Activated CD4-positive, alpha-beta T cell treated with anti-CD3 and anti-CD28 coated beads, Interleukin-2, amount 50 U/mL, for 1 hour (primary cell): ENCODE measurements at places on chromosomes 11 and 22.

- DNase-seq, result no peak
Measured at GRCh38 chr11:19954899-19955298, 205.4 kb downstream of the DBX1 start.

DNA sequence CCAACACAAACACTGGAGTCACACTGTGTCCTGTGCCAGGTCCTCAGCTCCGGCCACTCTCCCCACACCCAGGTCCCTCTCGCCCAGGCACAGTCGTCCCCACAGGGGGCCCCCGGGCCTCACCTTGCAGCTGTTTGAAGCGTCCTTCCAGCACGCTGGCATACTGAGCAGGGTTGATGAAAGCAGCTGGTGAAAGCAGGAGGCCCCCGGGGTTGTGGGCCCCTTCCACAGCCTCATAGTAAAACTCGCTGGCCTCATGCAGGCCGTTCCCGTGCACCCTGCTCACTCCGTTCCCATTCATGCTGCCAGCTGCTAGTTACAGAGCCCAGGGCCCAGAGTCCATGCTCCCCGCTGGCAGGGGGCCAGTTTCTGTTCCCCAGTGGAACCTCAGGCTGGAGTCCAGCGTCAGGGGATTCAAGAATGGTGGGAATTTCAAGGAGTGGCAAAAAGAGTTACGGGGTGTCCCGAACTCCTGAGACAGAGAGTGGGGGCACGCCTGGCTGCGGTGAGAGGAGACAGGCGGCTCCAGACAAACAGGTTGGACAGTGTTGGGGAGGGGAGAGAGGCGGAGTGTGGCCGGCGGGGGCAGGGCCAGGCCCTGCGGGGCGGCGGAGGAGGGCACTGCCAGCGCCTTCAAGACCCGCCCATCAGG is 10.6 kb downstream of the SPTBN2 start:
- DNase-seq, result no peak

- DNase-seq, result no peak
Measured at GRCh38 chr22:22446517-22446916, 62.0 kb downstream of the ZNF280B start.

DNA sequence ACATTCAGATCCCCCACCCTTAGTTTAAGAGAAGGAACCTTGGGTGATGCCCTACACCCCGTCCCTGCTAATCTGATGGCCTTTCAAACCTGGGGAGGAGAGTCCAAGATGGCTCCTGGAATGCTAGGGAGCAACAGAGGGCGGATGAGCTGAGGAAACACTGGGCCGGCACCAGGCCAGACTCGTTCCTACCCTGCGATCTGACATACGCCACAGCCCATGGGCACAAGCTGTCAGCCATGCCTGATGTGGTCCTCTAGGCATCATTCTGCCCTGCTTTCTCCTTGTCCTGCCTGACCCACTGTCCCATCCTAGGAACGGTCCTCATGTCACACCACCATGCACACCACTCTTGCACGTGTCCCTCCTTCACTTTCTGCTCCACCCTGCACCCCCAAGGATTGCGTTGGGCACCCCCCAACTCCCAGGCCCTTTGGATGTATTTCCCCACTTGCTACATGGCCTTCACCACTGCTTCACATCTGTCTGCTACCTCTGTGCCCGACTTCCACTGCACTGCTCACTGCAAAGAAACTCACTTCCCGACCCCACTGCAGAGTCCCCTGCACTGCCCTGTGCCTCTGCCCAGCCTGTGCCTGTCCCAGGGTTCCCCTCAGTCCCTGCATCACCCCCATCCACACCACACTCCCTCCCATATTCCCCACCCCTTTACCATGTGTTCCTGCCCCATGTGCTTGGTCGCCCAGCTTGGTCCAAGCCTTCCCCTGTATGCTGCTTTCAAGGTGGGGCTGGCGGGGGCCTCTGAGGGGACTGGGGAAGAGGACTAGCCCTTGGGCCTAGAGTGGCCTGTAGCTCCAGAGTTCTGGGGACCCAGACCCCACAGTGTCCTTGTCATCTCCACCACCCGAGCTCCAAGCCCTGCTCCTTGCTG is 29.2 kb downstream of the USP35 start:
- DNase-seq, result no peak

- DNase-seq, result no peak
Measured at GRCh38 chr11:128643661-128644317, 50.1 kb upstream of the FLI1 start.

- DNase-seq, result peak; percentile 53
Measured at GRCh38 chr22:42074132-42074811, at the start of gene PHETA2. Gene PHETA2 (plus strand): TSS chr22:42074248. CDS start chr22:42077294, 3,046 bp downstream.

DNA sequence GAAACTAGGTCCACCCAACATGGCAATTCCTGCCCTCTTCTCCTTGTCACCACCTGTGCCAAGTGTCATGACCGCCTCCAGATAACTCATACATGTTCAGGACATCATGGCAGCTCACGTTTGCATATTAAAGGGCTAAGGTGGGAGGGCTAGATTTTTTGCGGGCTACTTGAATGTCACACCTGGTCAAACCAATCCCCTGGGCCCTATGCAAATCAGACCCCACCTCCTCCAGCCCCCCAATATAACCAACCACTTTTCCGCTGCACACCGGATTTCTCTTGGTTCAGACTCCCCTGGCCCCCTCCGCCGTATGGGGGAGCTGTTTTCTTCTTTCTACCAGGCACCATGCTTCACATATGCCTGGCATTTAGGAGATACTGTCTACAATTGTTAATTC is 12.6 kb downstream of the UPB1 start:
- no peak for DNase-seq

DNA sequence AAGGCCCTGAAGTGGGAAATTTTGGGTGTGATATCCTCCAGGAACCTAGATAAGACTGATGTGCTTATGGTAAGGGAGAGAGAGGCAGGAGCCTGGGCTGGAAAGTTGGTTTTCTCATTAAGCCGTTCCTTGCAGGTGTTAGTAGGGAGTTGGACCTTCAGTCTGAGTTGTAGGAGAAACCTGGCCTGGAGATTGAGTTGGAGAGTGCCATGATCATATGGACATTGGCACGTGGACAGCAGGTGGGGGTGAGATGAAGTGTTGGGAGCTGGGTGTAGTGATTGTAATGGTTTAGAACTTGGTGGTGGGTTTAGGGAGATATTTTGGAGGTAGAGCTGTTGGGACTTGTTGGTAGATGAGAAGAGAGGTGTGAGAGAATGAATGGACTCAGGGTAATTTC is 4.9 kb downstream of the PPP6R2 start:
- DNase-seq, result no peak

DNA sequence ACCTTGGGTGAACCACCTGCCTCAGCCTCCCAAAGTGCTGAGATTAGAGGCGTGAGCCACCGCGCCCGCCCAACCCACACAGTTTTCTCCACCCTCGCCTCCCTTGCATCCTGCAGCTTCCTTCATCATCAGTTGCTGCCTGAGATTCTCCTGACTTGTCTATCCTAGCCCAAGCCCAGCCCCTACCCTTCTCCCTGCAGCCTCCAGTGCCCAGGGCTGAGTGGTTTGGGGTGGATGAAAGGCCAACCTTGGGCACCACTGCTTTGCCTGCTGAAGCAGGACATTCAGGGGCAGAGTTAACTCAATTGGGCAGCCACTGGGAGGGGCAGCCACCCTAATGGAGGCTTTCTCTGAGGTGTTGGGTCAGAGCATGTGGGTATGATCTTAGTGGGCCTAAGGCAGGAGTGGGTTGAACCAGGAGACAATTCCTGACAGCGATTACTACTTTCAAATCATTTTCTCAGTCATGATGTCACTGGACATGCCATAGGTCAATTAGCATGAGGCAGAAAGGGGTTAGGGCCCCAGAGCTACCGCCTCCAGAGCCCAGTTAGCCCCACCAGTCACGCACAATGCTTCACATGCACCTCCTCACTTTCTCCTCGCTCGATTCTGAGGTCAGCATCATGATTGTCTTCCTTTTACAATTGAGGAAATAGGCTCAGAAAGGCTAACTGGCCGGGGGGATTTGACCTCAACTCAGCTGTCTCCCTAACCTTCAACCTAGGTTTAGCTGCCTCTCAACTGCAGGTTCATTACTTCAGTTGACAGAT is 1.0 kb upstream of the FKBP2 start:
- no peak for DNase-seq

DNA sequence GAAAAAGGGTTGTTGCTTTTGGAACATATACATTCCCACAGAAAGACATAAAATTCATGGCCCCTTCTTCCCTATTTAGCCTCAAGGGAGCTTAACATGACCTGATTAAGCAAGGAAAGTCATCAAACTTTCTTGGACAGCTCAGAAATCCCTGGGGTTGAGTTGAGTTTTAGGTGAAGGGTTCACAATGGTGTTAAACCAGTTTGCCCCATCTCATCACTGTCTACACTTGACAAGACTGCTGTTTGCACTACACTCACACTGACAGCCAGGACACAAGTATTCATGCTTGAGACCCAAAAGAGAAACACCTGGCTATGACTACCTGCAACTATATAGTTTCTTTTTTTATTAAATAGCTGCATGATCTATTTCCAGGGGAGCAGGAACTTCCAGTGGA is 209.8 kb upstream of the TMEM45B start:
- DNase-seq, result no peak

DNA sequence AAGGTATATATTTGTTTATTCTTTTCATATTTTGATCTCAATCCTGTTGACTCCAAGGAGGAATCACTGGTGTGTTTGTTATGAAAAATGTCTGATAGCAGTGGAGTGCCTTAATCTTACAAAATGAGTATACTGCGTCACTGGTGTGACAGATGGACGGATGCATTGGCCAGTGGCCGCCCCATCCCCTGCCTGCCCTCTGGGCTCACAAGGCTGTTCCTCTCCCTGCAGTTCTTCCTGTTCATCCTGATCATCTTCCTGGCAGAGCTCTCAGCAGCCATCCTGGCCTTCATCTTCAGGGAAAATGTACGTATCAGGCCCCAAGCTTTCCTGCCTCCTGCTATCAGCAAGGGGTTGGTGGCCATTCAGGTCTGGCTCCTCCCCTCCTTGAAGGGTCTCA is 32.9 kb downstream of the TP53I11 start:
- DNase-seq, result no peak

GRCh38 chr11:125073616-125074483 is 10.7 kb downstream of the SLC37A2 start:
- DNase-seq, result no peak
